ENCODE measurements at places on chromosomes 11 and 22. TPM values are rescaled to one million over a fixed set of nuclear protein-coding genes. Genes with fewer than 3 reads are reported as not detected.

The MUC6 gene
- 0.66 TPM for polyA plus RNA-seq

DNA sequence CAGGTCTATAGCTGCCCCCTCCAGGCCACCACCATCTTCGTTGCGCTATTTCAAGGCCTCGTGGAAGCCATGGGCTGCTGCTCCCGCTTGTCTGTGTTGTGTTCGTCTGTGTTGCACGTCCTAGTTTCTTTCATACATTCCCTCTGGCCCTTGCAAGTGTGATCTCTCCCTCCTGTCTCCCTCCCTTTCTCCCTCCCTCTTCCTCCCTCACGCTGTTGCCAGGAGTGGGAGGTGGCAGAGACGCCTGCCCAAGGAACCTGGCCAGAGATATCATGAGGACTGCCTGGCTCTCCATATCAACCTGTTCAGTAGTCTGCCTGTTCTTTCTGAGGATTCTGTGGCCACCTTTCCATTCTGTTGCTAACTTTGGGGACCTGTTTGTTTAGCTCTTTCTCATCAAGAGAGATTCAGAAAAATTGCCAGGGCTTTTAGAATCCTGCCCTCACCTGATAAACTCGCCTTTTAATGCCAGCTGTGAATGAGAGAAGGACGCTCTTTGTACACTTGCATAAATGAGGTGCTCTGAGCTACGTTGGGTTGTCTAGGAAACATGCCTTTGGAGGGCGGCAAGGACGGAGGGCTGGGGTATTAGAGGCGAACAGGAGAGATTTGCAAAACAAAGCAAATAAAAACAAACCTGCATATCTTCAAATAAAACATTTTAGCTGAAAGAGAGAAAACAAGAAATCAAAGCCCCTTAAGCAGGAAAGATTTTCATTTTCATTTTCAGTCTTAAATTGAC lies 185.2 kb downstream of the TBC1D22A start:
- DNase-seq = no peak

The MAPK8IP2 gene
- 1.0 TPM for polyA plus RNA-seq

The NXPE4 gene
- 0.11 TPM for polyA plus RNA-seq

GRCh38 chr11:65352783-65353182 lies 1.8 kb upstream of the TIGD3 start:
- no peak for DNase-seq

DNA sequence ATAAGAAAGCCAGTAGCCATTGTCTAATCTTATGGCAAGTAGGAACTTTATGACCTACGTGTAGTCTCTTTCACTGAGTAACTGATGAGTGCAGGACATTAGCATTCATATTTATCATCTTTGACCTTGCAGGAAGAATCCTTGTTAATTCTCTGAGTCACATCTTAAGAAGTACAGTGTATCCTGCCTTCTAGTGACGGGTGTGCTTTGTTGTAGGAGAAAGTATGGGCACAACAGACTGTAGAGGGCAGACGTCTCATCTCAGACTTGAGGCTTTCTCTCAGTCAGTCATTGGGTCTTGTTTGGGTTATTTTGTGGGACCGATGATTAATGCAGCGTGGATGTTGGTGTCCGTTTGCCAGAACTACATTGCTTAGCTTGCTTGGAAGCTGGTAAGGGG lies 6.8 kb downstream of the RNF214 start:
- DNase-seq = no peak

GRCh38 chr11:69470301-69470700 lies 11.2 kb upstream of the LINC01488 start:
- no peak for DNase-seq

- DNase-seq = no peak
Observed at GRCh38 chr11:43810929-43811596, 69.6 kb upstream of the ALKBH3 start.

The SLC37A2 gene
- polyA plus RNA-seq = 2.8 TPM

The OR52N4 gene
- not detected for polyA plus RNA-seq

The C11orf97 gene
- polyA plus RNA-seq = not detected

GRCh38 chr11:106399076-106399511 lies 321.6 kb downstream of the AASDHPPT start:
- no peak for DNase-seq

DNA sequence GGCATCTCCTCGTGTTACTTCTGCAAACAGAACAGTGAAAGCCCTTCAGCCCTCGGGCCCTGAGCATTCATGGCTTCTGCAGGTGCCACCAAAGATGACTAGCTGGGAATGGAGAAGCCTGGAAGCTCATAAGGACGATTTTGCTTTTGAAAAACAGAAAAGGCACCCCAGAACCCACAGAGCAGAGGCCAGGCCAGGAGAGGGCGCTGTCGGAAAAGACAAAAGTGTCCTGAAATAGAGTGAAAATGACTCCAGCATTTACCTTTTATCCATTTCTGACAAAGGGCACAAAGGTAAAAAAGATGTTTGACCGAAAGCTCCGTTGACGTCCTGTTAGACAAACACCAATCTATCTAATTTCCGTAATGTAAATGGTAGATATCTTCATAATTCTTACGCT lies 37.6 kb downstream of the ZNF195 start:
- no peak for DNase-seq

- no peak for DNase-seq
Observed at GRCh38 chr11:16276251-16276650, 80.1 kb downstream of the SOX6 start.

The TRPM5 gene
- polyA plus RNA-seq = 2.3 TPM

The HEPN1 gene
- 1.5 TPM for polyA plus RNA-seq

The SLC35E4 gene
- 1.3 TPM for polyA plus RNA-seq

- no peak for DNase-seq
Observed at GRCh38 chr22:32693102-32693501, 108.4 kb upstream of the TIMP3 start.

DNA sequence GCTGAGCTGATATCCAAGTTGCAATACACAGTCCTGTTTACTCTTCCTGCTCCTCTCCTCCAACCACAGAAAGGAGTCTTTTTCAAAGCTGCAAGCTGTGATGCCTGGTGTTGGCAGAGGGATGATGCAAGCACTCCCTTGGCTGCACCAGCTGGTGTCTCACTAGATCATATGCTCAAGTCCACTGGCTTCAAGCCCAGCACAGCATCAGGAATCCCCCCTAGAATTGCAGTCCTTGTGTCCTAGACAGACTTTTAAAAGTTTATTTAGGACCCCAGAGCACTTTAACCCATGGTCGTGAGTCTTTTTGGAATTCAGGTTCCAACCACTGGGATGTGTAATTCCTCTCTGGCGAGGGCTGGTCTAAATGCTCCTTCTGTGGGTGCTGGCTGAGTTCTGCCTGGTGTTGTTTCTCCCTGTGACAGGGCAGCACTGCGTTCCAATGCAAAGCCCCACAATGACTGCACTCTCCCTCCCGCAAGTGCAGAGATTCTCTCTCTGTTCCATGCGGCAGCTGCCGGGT lies 1.9 kb upstream of the HEPN1 start:
- no peak for DNase-seq

DNA sequence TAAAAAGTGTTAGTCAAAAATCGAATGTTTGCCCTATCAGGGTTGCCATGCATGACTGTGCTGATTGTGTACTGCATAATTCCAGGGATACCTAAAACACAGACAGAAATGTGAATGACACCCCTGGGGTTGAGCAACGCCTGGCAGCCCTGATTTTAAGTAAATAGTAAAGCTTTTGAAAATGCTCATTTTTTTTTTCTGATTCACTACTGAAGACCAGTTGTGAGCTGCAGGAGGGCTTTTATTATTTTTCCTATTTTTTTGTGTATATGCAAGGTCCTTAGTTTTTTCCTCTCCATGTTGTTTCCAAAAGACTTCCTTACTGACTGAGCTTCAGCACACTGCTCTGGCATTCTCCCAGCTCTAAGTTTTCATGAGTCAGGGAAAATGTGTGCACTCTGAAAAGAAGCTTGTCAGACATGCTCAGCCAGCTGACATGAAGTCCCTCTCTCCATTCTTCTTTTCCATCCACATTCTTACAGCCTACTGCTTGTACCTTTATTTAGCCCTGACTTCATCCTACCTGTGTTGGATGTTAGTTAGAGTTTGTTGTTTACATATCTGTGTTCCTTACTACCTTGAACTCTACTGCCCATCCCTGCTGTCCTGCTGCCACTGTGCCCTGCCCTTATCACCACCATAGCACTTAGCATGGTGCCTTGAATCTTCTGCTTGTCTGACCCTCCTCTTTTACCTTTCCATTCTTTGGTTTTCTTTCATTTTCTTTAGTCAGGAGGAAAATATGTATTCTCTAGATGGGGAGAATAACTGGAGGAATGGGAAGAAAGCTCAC lies 79.5 kb downstream of the HORMAD2 start:
- no peak for DNase-seq

The OR5M10 gene
- not detected for polyA plus RNA-seq

DNA sequence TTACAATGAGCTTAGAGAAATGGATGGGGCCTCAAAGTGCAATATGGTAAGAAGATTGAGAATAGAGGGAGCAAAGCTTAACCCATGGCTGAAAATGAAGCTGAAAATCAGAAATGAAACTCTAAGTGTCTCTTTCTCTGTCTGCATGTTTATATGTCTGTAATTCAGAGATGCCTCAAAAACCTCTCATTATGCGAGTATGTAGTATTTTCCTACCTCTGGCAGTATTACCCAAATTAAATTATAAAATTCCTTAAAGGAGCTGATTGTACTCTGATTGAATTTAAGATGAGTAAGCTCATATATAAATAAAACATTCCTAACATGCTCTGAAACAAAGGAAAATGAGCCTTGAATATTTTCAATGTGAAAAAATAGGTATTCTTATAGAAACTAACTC lies 39.8 kb upstream of the PRSS23 start:
- DNase-seq = no peak
